Endodermal cell (in vitro differentiated cells): ENCODE measurements at places on chromosomes 3 and 15. TPM values are rescaled to one million over a fixed set of nuclear protein-coding genes. Genes with fewer than 3 reads are reported as not detected.

The MKRN3 gene
- not detected in 3 replicates for total RNA-seq

DNA sequence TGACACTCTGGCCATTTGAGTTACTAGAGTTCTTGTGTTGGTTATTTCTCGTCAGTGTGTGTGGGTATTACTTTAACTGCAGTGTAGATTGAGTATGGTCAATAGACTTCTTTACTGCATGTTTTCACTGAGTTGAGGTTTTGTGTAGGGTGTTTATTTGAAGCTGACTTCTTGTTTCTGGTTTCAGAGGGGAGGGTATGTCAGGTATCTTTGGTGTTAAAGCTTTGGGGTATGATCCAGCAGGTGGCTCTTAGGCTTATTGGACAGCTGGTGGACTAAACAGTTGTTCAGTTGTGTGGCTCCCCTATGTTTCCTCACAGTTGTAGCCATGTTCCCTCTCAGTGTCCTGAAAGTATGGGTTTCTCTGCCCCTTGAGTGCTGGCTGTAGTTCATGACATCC is 72.0 kb downstream of the AKAP13 start:
- no peak for DNase-seq

DNA sequence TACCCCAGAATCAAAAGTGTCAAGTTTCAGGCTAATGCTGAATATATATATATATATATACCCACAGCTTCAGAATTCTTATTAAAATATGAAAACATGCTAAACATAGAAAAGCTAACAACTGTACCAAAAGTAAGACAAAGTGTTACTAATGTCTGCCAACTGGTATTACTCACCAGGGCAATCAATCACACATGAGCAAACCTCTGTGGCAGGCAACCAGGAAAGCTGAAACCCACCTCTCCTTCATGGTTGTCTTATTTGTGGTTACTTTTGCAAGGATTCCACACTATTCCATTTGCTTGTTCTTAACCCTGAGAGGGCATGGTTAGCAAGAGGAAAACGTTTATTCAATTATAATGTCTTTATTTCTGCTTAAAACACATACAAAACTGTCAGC is 512.3 kb upstream of the MDFIC2 start:
- no peak for DNase-seq

The CCDC191 gene
- total RNA-seq = 4.4 TPM in 2 replicates

DNA sequence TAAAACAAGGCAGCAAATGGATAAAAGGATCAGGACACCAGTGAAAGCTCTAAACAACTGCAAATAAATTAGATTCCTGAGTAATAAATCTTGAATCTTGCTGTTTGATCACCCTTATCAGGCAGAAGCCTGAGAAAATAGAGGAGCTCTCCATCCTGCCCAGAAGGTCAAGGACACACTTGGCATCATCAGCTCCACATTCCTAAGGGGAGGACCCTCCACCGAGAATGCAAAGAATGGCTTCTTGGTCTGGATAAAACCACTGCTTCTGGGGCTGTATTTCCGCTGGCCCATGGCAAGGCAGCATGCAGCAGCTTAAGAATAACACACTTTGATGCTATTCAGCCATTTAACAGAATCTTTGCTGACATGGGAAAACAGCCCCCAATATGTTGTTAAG is 108.9 kb upstream of the TSC22D2 start:
- peak; percentile 73 for DNase-seq

- peak; percentile 25 for DNase-seq
These were observed 127.5 kb upstream of the PLXNA1 start for GRCh38 chr3:126855374-126855773.

The C3orf85 gene
- not detected in 3 replicates for total RNA-seq

DNA sequence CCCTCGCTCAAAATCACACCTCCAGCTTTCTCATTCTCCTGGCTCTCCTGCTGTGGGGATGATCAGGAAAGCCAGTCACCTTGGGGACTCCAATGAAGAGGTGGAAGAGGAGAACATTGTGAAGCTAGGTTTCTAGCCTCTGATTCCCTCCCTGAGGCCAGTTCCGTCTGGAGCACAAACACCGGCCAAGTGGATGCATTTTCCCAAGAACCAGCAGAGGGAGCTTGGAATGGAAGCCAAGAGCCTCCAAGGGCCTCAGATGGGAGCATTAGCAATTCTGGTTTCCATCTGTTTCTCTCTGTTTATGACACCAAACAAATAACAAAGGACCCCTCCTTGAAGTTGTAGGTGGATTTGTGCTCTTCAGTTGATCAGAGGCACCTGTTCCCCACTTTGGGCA is 40.6 kb upstream of the NMNAT3 start:
- DNase-seq = peak; percentile 88

- no peak for DNase-seq
These were observed 10.0 kb downstream of the HMG20A start for GRCh38 chr15:77430652-77431051.

GRCh38 chr15:101537483-101538080 is 48.1 kb upstream of the PCSK6 start:
- DNase-seq = no peak

The ZPLD1 gene
- total RNA-seq = not detected in 3 replicates

DNA sequence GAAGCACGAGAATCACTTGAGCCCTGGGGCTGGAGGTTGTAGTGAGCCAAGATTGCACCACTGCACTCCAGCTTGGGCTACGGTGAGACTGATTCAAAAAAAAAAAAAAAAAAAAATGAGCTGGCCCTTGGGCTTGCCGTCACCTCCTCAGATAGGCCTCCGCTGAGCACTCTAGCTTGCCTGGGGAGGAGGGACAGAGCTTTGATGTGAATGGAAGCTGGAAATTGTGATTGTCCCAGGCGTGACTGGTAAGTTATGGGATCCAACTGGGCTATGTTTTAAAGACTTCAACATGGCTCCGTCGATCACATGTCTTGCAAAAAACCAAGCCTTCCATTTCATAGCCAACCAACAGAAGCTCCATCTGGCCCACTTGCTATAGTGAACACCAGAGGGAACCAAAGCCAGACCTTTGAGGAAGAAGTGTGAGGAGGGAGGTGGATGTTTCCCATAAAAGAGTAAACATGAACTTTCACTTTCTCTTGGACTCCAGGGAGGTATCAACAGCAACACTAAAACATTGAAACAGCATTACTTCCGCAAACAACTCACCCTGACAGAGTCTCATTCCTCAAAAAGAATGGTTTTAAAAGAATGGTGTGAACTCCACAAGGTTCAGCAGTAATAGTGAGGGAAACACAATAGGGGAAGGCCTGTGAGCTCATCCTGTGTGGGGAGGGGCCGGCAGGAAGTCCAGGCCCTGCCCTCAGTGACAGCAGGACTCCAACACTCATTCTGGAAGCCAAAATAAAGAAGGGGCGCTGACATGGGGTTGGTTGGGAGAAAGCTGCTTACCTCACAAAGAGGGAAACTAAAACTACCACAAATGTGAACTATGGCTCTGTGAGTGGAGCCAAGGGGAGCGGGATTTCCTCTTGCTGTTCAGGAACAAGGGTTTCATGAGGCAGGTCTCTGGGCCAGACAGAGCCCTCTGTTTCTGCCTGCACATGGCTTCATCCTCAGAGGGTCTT is 59.2 kb upstream of the IL12A start:
- no peak for DNase-seq

DNA sequence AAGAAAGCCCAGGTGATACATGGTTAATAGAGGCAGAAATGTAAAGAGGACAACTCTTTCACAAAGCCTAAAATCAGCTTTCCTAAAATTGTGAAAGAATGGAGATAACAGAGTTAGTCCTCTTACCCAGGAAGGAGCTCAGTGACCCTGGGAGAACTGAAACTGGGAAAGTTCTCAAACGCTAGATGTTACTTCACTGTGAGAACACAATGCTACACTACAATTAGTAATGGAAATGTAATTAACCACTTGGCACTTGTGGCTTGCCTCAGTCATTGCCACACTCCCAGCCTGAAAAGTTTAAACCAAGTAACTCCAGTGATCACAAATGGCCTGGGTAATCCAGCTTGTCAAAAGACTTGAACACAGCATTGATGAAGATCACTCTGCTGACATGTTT is 102.7 kb upstream of the FGF7 start:
- DNase-seq = no peak

- no peak for DNase-seq
These were observed 16.0 kb upstream of the MBNL1 start for GRCh38 chr3:152252755-152253154.

- DNase-seq = no peak
These were observed 194.7 kb downstream of the SV2B start for GRCh38 chr15:91294795-91295194.

DNA sequence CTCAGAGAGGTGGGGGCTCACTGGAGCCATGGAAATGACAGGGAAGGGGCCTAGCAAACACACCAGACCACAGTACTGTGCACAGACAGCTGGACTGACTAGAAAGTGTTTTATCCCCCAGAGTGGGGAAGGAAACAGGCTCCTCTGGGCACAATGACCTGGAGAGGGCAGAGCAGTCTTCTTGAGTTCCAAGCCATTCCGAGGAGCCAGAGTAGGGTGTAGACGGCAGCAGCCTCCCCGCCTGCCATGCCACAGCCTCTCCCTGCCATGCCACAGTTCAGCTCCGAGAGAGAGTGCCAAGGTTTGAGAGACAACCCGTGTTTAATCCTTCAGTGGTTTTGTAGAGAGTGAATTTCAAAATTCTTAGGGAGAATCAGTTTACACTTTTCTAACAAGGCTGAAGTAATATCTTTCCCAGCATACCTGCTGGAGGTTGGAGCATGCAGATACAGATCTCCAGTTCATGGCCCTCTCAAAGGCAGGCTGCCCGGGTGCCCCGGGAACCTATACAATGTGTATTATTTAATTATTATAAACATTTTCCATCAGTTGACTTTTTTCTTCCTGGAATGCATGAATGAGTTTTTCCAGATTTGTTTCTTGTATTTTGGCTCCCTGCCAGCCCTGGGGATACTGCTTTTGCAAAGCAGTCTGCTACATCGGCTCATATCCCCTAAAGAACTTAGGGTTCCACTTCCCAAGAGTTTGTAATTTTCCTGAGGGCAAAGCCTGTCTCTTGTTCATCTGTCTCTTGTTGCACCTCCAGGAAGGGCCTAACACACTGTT is 3.2 kb downstream of the PODXL2 start:
- DNase-seq = no peak

DNA sequence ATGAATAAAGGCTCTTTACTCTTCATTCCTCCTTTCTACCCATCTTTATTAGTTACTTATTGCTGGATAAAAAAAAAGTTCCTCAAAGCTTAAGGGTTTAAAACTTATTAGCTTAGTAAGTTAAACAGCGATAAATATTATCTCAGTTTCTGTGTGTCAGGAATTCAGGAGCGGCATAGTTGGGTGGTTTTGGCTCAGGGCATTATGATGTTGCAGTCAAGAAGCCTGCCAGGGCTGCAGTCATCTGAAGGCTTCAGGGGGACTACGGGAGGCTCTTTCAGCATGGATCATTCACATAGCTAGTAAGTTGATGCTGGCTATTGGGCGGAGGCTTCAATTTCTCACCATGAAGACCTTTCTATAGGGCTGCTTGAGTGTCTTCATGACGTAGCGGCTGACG is 1.9 kb upstream of the DLG1 start:
- DNase-seq = no peak

The CD86 gene
- not detected in 3 replicates for total RNA-seq

The ARHGEF26 gene
- 5.4 to 13.9 TPM (median 12.4 TPM) in 3 replicates for total RNA-seq

The SERINC4 gene
- total RNA-seq = 0.14 to 0.15 TPM in 2 of 3 replicates, not detected in the other

- no peak for DNase-seq
These were observed 15.8 kb upstream of the SLC6A1 start for GRCh38 chr3:10976770-10977169.

The C2CD4B gene
- 0.22 to 0.75 TPM (median 0.40 TPM) in 3 replicates for total RNA-seq

The SLC24A5 gene
- total RNA-seq = not detected in 2 replicates

- no peak for DNase-seq
These were observed 2.9 kb upstream of the PRKCD start for GRCh38 chr3:53157974-53158580.

GRCh38 chr15:29461877-29462276 is 192.3 kb upstream of the NSMCE3 start:
- DNase-seq = no peak

DNA sequence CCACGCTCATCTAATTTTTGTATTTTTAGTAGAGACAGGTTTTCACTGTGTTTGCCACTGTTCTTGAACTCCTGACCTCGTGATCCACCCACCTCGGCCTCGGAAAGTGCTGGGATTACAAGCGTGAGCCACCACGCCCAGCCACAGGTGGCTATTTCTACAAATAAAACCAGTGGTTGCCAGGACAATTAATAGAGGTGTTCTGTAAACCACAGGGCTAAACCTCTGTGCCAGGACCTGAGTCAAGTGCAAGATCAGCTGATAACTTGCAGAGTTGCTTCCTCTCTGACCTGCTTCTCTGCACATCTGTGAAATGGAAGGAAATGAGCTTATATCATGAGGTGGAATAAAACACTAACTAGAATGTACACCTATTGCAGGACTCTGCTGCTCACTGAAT is 72.8 kb downstream of the CD200R1L start:
- no peak for DNase-seq

GRCh38 chr3:122947738-122948137 is 79.8 kb downstream of the SEMA5B start:
- DNase-seq = no peak
